ENCODE measurements at places on chromosomes 13 and 19.
A peak's percentile ranks its signal among the peaks of the same experiment; 100 is the strongest.

- DNase-seq: no peak
Measured at GRCh38 chr19:13091400-13092157, 11.1 kb downstream of the LYL1 start.

DNA sequence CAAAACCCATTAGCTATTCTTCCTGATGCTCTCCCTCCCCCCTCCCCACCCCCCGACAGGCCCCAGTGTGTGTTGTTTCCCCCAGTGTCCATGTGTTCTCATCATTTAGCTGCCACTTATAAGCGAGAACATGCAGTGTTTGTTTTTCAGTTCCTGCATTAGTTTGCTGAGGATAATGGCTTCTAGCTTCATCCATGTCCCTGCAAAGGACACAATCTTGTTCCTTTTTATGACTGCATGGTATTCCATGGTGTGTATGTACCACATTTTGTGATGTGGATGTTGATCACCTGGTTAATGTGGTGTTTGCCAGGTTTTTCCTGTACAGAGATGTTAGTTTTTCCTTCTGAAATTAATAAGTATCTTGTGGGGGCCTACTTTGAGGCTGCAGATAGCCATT lies 31.5 kb downstream of the TDRD12 start:
- no peak for DNase-seq

DNA sequence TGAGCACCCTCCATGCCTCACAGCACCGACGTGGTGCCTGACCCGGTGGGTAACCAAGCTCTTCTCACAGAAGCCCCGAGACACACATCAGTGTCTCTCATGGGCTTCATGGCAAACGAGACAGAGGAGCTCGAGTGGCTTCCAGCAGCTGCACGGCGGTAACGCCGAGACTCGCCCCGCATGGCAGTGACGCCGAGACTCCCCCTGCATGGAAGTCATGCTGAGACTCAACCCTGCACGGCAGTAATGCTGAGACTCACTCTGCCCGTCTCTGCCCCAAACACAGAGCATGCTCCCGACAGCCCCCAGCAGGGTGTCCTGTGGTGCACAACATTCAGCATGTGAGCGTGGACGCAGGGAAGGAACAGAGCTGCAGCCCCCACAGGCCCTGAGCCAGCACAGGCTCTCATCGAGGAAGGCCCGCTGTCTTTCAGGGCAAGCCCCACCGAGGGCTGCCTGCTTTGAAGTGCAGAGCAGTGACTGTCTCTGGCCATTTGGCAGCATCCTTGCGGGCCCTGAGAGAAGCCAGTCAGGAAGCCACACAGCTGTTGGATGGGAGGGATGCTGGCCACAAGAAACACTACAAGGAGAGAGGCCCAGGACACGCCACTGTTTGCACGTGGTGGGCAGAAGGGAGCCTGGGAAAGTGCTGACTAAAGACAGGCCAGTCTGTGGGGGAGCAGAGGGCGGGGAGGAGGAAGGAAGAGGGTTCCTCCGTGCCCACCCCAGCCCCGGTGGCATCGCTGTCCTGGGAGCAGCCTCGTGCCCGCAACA lies 9.5 kb downstream of the GAS6 start:
- DNase-seq: no peak

DNA sequence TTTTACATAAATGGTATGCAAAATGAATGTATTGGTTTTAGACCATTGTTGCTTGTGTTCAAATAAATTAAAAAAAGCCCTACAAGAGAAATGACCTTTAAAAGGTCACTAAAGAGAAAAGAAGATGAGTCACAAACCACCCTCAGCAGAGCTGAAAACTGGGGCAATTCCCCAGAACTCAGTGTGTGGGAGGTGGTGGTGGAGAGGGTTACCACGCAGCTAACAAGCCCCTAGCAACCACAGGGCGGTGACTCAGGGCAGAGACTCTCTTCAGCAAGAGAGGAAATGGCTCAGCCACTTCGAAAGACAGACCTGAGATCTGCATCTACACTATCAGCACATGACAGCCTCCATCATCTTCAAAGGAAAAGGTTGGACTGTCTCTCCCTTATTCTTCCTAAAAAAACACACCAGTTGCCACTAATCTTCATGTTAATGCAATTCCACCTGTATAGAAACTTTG lies 29.4 kb upstream of the NDFIP2 start:
- DNase-seq: no peak

DNA sequence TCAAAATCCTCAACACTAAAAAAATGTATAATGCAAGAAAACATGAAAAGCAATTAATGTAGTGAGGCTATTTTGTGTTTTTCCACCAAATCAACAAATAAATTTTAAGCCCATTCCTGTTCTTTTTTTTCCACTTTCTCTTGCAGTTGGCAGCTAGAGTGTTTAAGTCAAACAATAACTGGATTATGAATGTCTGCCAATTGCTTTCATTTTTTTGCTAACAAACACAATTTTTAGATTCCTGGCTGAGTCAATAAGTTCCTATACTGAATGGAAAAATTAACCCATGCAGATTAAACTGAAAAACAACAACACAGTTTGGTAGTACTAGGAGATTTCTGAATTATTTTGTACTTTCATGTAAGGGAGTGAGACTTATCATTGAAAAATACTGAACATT lies 232.4 kb downstream of the SLITRK5 start:
- no peak for DNase-seq

GRCh38 chr13:24036115-24036514 lies 124.4 kb upstream of the SPATA13 start:
- DNase-seq: no peak

DNA sequence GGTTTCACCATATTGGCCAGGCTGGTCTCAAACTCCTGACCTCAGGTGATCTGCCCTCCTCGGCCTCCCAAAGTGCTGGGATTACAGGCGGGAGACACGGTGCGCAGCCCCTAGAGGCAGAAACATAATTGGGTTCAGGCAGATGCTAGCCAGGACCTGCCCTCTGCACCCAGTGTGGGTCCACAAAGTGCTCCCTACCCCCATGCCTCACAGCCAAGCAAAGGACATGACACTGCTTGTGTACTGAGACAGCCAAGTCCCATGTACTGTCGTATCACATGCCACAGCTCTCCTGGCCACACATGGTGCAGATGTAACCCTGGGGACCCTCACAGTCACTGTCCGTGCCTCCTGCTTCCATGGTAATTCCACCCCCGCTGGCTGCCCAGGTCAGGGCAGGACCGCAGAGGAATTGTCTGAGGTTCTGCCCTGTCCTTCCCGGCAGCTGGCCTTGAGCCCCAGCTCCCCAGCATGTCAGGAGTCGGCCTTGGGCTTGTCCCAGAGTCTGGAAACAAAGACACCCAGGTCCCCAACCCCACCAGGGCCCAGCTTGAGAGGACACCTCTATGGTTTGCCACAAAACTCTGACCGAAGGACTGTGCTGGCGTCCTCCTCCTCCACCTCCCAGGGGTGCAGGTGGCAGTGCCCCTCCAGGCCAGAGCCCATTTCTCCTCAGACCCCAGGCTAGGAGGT lies 7.6 kb downstream of the PRR36 start:
- DNase-seq: no peak

DNA sequence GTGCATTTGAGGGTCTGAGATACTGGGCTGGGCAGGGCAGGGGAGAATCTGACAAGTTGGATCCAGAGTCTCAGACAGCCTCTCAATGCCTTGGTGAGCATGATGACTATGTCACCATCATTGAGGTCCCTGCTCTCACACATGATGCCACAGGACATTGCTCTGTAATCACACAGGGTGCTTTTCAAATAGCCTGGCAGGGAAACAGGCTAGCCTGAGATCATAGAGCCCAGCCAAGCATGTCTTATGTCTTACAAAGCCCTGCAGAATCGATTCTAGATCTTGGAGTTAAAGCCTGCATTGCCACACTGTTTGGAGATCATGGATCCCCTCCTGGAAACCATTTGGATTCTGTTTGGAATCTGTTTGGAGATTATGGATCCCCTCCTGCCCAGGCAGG lies 5.3 kb downstream of the KCNN1 start:
- no peak for DNase-seq

DNA sequence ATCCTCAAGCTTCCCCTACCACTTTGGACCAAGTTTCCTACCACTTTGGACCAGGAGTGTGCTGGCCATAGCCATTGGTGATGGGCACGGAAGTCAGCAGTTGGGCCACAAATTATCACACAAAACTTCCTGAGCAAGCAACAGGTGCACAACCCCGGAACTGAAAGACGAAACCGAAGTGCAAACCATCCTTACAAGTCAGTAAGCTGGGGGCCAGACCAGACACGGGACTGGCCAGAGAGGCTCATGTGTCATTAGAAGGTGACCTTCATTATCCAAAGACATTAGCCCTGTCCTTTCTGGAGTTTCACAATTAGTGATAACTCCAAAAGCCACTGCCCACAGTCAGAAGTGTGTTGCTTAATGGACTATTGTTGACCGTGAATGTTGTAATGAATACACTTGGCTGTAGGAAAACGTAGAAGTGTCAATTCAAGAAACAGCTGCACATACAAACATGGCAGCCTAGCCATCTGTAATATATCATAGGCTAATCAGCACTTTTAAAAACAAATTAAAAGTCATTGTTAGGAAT lies 244.1 kb upstream of the IRS2 start:
- DNase-seq: no peak

- no peak for DNase-seq
Measured at GRCh38 chr19:29531458-29532025, 5.7 kb downstream of the VSTM2B start.

GRCh38 chr13:51325837-51326236 lies 13.7 kb upstream of the SERPINE3 start:
- DNase-seq: no peak

DNA sequence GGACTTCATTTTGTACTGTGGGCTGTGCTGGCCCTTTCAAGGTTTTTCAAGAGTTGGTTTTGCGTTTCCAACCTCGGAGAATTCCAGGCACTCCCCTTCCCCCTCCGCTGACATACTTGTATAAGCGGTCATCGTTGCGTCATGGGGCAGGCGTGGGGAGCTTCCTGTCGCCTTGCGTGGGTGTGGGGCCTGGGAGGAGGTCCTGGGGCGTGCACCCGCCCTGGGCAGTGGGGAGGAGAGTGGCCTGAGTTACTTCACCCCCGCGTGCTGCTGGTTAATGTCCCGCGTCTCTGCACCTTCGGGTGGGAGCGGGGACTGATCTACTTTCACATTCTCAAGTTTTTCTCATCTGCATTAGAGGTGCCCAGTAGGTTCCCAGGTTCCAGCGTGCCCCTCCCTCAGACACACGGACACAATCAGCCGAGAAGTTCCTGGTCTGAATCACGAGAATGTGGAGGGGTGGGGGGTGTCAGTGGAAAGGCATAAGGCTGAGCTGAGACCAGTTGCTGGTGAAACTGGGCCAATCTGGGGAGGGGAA lies 4.1 kb downstream of the IER2 start:
- peak; percentile 63 for DNase-seq

- DNase-seq: peak; percentile 39
Measured at GRCh38 chr13:68727798-68728197, 1379.8 kb upstream of the ATXN8OS start.

GRCh38 chr13:20411638-20412342 lies 113.9 kb downstream of the CRYL1 start:
- no peak for DNase-seq

DNA sequence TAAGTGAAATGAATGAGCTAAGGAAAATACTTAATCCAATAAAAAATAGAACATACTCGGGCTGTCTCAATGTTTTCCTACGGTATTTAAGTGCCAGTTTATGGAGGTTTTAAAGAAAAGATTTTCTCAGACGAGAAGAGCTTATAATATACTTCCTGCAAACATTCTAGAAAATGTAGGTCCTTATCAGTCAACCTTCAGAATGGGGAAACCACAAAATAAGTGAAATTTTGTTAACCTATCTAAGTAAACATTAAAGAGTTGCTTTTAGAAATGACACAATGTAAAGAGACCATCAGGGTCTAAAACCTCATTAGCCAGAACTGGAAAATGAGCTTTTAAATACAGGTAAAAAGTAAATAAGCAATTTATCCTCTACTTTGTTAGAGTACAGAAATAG lies 12.1 kb downstream of the MIR17HG start:
- DNase-seq: no peak

DNA sequence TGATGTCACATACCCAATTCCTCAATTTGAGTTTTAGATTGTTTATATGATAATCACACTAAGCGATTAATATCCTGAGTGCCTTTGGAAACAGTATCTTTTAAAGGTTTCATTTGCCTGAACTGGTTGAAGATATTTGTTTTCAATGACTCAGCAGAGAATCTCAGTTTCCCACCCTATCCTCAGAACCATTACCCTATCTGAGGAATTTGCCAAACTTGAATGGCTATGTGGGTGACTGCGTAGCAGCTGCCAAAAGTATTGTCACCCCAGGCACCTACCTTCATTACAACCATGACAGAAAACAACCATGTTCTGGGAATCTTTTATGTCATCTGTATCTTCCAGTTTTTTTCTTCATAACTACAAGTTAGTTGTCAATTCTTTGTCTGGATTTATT lies 440.1 kb upstream of the NBEA start:
- no peak for DNase-seq

DNA sequence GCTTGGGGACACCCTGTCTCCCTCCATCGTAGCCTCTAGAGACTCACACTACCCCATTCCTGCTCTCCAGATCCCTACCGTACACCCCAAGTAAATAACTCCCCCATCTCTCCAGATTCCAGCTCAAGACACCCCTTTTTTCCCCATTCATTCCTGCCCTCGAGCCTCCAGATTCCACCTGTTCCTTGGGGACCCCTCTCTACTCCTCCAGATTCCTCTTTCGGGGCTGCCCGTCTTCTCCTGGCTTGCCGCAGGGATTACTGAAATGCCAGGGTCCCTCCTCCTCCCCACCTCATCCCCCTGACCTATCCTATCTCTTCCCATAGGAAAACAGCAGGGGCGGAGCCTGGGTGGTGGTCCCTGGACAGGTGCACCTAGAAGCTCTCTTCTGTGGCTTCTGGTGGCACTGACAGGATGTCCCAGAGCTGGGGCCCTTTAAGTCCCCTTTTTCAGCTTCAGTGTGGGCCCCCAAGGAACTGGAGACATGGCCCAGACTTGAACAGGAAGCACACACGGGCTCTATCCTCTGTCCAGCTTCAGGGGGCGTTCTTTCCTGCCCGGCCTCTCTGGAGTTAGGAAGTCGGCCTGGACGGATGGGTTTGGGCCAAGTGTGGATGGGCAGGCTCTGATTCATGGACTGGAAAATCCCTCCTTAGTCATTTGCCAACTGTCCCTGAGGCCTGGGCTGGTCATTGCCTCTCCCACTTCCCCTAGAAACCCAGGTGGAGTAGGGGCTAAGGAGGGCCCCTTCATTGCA lies 1.2 kb downstream of the ZSWIM4 start:
- DNase-seq: no peak

DNA sequence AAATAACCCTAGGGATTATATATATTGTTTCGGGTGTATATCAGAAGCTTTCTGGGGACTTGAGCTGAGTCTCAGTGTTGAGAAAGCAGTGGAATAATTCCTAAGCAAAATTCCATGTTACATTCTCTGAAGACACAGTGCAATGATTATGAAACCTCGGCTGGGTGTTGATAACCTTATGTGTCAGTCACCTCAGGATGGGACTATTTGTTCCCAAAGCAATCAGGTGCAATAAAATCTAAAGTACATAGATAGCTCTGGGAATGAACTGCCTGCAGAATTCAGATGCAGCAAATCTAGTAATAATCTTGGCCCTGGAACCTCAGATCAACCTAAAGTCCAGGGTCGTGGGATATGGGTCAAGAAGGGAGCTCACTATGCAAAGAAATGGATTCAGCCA lies 53.0 kb downstream of the EDNRB start:
- DNase-seq: no peak

GRCh38 chr19:42246143-42246921 lies 3.9 kb upstream of the GSK3A start:
- peak; percentile 64 for DNase-seq

GRCh38 chr19:17754634-17755442 lies 3.6 kb downstream of the FCHO1 start:
- DNase-seq: no peak

- no peak for DNase-seq
Measured at GRCh38 chr19:6041991-6042481, 64.1 kb upstream of the RANBP3 start.

All from NCI-H2081 (cell line).